ENCODE measurements at places on chromosomes 13 and 19.
A peak's percentile ranks its signal among the peaks of the same experiment; 100 is the strongest.

DNA sequence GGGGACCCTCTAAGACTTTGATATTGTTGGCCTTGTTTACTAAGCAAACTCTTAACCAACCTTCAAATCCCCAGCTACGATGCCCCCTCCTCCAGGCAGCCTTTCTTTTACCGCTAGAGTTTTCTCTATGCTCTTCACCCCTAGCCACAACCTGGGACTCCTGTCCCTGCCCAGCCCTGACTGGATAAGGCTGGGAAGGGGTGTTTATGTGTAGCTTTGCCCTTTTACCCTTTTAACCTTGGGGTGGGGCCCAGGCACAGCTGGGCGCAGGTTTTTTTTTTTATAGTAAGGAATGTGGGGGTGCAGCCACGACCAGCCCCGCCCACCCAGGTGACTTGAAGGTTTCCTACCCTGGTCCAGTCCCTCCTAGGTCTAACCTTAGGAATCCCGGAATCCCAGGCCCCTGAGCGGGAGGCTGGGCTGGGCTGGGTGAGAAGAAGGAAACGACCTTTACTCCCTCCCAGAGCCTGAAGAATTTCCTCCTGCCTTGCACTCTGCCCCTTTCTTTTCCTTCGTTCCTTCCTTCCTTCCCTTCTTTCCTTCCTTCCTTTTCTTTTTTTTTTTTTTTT lies 12.2 kb downstream of the TJP3 start:
- DNase-seq, result no peak

DNA sequence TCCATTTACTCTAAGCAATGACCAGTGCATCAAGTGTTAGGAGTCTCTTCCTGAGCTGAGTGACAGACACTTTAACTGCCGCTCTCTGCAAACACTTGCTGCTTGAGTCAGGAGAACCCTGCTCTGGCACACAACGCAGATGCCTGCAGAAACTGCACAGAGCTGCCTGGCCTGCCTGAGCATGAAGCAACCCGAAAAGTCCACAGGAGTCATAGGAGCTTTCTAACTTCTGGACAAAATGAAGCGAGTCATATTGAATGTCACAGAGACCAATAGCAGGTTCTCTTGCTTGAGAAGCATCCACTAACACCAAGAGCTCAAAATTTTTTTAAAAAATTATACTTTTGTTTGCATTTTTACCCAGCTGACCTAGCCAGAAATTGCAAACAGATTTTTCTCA lies 232.4 kb downstream of the LHFPL6 start:
- no peak for DNase-seq

- no peak for DNase-seq
These were observed 8.6 kb downstream of the FRY start for GRCh38 chr13:32040052-32040642.

DNA sequence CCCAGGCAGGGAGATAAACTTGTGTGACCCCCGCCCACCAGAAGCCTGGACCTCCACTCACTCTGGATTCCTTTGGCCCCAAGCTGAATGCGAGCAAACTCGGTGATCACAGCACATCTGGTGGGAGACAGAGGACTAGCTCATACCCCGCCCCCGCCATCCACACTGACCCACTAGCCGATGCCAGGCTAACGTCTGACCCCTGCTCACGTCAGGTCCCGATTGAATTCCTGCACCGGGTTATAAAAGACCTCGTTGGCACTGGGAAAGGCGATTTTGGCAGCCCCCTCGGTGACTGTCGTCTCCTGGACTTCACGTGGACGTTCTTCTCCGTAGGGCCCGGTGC lies 631 bp downstream of the TRMT1 start:
- DNase-seq, result no peak

DNA sequence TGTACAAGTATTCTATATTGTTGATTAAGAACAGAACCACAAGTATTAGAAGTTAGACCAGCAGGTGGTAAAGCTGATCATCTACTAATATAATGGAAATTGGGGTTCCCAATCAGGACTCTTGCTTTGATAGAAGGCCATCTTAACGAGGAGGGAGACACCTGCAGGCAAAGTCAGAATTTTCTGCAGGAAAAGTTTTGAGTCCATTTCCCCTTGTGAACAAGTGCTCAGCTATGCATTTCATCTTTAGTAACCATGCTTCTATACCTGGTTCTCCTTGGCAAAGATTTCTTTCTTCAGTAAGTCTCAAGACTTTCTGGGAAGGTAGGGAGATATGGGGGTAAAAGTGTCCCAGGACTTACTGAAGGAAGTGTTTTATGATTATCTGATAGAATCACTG lies 36.1 kb upstream of the USPL1 start:
- DNase-seq, result peak; percentile 34

GRCh38 chr19:1270213-1270853 lies 1.2 kb downstream of the CIRBP start:
- DNase-seq, result no peak

DNA sequence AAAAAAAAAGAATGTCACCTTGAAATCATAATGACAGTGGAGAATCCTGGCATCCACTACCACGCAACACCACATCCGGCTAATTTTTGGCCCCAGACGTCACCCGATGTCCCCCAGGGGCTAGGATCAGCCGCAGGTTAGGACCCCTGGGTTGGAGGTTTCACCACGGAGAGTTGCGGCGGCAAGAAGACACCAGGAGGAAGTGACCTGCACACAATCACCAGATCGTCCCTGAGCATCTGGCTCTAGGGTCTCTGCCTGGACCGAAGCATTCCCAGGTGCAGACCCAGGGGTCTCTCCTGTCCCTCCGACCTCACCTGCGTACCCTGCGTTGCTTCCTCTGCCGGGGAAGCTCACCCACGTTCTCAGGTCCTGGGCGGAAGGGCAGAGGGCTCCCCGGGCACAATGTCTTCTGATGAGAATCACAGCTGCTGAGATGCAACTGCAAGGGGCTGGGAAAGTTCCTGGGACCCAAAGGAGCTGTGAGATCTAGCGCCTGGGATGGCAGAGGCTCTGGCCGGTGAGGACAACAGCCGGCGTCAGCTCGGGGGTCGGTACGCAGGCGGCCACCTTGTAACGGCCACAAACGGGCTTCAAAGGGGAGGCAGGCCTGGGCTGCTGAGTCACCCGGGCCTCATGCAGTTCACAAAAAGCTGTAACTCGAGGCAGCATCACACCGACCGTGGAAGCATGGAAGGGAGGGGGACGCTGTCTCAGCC lies 111.2 kb downstream of the GADD45B start:
- DNase-seq, result peak; percentile 52

DNA sequence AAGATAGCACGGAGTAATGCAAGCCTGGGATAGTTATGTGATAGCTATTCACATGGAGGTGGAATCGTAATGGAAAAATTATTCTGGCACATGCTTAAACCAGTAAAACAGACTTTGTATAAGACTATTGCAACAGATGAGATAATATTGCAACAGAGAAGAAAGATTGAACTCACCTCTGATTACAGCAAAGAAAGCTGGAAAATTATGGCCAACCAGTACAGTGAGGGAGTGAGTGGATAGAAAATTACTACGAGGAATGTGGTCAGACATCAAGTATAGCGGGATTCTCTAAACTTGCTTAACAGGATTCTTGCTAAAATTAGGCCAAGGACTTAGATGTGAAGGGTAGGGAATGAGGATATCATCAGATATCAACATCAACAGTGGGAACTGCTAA lies 397.6 kb upstream of the KLHL1 start:
- DNase-seq, result no peak
